Stimulated activated CD4-positive, alpha-beta T cell treated with anti-CD3 and anti-CD28 coated beads, Interleukin-1b, Interleukin-23, amount 100 ng/mL, for 48 hours (primary cell): ENCODE measurements at places on chromosomes 1 and 21.

DNA sequence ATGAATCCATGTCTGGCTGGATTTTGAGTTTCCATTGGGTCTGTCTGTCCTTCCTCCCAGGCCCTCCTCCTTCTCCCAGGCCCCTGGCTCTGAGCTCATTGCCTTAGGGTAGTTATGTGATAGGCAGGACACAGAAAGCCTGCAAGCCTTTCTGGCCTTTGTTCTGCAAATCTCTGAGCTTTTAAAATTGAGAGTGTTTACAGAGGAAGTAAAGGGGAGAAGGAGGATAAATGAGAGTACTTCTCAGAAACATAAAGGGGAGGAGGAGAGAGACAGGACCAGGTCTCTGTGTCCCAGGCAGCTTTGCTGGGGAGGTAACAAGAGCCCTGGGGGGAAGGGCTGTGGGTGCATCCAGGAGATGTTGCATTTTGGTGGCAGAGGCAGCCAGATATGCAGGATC, 126.7 kb downstream of the FOXD2 start:
- DNase-seq = no peak

DNA sequence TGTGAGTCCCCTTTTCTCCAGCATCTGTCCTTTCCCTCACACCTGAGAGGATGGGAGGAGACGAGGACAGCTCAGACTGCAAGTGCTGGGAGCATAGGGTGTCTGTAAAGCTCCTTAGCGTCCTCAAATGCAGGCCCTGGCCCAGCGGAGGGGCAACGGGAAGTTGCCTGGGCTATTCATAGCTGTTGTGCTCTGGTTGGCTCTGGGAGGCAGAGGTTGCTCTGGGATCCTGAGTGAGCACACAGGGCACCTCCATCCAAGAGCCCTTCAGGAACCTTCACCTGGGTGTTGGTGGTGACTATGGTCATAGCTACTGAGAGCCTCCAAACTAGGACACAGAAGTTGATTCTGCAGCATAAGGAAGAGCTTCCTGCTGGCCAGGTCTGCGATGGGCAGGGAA, 2.6 kb downstream of the PADI1 start:
- no peak for DNase-seq

- no peak for DNase-seq
Measured at GRCh38 chr1:220811695-220812094, 25.0 kb downstream of the MTARC1 start.

- no peak for DNase-seq
Measured at GRCh38 chr1:29628190-29628589, 391.9 kb downstream of the PTPRU start.

DNA sequence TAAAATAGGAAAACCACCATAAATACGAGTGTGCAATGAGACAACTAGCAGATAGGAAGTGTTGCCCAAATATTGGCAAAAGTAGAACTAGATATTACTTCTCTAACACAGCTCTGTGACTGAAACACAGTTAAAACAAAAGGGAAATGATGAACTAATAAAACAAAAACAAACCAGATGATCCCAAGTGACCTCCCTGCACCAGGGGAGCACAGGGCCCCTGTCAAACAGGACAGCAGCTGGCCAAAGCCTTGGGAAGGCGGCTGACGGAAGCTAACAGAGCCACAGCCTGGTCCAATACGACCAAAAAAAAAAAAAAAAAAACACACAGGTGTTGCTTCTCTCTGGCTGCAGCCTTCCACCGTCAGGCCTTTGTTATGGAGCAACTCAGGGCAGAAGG, 17.8 kb downstream of the ZBTB17 start:
- no peak for DNase-seq
